ENCODE measurements at places on chromosomes 3 and 15. TPM values are rescaled to one million over a fixed set of nuclear protein-coding genes. Genes with fewer than 3 reads are reported as not detected.
A peak's percentile ranks its signal among the peaks of the same experiment; 100 is the strongest.

ERC2 gene
- 11.3 TPM for total RNA-seq

WDR93 gene
- not detected for total RNA-seq

ANKRD34C gene
- not detected for total RNA-seq

GRCh38 chr3:21542656-21543379 lies 208.2 kb downstream of the ZNF385D start:
- DNase-seq = no peak

DNA sequence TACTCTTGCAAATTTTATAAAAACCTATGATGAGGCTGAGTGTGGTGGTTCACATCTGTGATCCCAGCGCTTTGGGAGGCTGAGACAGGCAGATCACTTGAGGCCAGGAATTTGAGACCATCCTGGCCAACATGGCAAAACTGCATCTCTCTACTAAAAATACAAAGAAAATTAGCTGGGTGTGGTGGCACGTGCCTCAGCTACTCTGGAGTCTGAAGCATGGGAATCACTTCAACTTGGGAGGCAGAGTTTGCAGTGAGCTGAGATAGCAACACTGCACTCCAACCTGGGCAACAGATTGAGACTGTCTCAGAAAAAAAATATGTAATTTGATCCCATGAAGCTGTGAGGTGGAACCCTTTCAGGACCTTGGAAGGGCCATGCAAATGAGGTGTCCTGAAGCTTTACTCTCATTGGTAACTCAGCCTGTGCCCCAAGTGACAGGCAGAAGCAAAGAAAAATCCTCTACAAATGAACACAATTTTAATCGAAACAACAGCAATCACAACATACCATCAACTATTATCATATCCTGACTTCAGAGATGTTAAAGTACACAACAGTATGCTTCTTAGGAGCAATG lies 84.6 kb upstream of the CDV3 start:
- DNase-seq = peak; percentile 34

- DNase-seq = no peak
Measured at GRCh38 chr3:59816312-59816711, 766.5 kb upstream of the CFAP20DC start.

DNA sequence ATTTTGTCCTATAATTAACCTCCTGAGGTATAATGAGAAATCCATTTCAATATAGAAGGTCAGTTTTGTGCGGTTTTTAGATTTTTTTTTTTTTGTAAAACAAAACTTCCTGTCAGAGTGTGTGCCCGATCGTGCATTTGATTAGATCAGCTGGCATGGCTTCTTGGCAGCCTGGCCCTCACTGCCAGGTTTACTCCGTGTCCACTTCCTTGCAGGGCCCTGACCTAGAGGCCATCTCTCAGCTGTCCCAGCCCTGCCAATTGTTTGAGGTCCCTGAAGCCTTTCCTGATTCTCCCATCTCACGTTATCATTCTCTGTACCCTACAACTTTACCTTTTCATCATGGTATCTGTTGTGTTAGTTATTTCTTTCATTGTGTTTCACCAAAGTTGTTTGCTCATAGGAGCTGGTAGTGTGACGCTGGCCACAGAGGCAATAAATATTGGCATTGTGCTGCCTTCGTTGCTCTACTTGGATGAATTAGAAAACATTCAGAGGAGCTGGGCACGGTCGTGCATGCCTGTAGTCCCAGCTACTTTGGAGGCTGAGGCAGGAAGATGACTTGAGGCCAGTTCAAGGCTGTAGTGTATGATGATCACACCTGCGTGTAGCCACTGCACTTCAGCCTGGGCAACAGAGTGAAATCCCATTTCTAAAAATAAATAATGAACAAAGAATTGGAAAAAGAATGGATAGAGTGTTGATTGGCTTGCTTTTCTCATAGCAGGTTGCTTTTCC lies 202.0 kb downstream of the GHSR start:
- DNase-seq = no peak

DNA sequence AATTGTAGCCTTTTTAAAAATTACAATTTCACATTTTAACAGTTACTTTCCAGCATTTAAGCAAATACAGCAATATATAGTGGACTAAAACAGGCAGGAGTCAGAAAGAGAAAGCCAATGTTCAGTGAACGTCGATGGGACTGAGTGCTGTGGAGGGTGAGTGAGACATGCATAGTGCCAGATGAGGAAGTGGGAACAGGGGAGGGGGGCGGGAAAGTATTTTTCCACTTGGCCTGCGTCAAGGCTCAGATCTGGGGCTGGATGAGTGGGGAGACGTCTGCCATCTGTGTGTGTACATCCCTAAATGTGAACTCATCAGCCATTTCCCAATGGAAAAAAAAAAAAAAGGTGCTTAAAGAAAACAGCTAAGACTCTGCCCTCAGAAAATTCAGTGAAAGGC lies 19.2 kb upstream of the RAD18 start:
- DNase-seq = no peak

- no peak for DNase-seq
Measured at GRCh38 chr3:30486368-30486767, 120.0 kb upstream of the TGFBR2 start.

GRCh38 chr3:107753976-107754375 lies 231.2 kb downstream of the BBX start:
- no peak for DNase-seq

DNA sequence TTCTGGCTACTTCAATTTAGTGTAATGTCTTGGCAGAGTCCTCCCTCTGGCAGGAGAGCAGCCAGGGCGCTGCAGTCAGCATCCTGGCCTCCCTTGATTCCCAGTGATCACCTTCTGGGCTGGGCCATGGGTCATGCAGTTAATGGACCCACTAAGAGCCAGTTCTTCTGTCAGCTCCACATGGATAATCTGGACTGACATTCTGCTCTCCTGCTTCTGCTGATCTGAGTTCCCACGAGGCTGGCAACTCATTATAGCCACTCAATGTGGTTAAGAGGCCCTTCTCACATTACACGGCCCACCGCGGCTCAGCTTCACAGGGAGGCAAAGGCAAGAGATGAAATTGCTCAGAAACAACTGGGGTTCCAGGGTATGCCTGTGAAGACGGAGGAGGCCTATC lies 94.0 kb downstream of the WDR76 start:
- DNase-seq = peak; percentile 81

DNA sequence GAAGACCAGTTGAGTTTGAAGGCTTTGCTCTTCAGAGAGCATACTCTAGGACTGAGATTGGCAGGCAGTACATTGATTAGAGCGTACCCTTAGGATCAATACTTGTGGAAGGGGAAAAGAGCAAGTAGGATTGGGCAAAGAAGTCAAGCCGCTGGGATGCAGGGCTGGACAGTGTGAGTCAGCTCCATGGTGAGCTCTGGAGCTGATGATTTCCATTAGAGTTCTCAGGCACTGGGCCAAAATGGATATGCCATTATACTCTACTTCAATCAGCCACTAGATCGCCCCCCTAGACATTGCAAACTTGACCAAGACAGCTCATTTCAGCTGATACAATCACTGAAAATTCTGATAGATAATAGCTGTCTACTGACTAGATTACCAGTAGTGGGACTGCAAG lies 432.7 kb upstream of the ALCAM start:
- no peak for DNase-seq

DNA sequence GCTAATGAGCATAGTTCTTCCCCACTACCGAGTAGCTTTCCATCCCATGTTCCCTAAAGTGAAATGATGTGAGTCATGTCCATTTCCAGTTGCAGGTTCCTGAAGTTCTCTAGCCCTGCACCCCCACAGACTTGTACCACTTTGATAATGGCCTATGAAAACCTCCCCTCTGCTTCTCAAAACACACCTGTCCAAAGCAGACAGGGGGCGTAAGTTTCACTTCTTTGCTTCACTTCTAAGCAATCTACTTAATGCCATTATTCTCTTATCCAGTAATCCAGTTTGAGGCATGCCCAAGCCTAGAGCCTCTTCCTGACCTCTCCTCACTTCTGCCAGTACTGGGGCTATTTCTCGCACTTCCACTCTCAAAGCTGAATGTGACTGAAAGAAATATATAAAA lies 305.1 kb downstream of the IGSF11 start:
- DNase-seq = no peak

GRCh38 chr15:51132384-51133139 lies 37.9 kb upstream of the TNFAIP8L3 start:
- peak; percentile 87 for DNase-seq

- peak; percentile 43 for DNase-seq
Measured at GRCh38 chr3:13546667-13547171, 2.2 kb upstream of the FBLN2 start.

- peak; percentile 97 for DNase-seq
Measured at GRCh38 chr15:74396445-74397238, 29.2 kb upstream of the CYP11A1 start.

DNA sequence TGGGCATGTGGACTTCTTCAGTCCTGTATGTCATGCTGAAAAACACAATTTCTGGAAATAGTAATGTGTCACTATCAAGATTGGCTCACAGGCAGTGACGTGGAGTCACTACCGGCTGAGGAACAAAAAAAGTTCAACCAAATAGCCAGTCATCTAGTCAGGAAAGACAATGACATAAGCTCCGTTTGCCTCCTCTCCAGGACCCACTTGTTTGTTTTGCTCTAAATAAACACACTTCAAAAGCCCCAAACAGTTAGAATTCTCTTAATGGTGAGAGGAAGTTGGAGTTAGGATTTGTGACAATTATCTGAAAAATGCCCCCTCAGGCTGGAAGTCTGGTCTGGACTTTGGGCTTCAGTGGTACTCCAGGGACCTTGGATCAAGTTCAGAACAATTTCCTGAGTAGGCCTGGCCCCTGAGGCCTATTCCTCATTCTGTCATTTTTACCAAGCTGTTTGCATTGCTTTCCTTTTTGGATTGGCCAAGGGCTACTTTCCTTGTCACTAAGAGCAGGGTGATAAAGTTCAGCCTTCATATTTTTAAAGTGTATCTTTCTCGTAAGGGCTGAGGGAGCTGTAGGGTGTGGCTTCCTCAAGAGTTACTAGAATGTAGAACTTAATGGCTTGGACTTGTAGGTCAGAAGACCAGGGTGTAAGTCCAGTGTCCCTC lies 98.9 kb downstream of the EOMES start:
- no peak for DNase-seq

DNA sequence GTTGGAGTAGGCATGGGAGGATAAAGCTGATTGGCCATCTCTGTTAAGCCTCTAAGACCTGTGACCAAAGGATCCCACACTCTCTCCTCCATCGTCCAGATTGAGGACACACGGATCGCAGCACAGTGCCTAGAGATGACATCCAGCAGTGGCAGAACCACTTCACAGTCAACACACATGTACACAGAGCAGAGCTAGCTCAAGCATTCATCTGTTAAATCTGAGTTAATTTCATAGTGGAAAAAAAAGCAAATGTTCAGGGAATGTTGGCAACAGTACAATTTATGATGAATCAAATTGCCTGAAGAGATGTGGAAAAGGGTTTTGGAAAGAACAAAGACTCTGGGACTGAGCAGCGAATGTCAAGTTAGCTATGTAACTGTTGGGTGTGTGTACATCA lies 108.1 kb upstream of the PLAAT1 start:
- DNase-seq = peak; percentile 27

DNA sequence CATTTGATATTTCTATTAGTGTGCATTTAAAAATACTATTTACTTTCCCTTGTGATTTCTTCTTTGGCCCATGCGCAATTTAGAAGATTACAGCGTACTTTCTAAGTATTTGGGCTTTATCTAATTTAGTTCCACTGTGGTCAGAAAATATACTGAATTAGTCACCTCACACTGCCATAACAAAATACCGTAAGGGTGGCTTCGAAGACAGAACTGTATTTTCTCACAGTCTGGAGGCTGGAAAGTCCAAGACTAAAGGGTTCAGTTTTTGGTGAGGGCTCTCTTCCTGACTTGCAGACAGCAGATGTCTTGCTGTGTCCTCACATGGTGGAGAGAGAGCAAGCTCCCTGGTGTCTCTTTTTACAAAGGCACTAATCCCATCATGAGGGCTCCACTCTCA lies 286.2 kb downstream of the ADAMTSL3 start:
- no peak for DNase-seq

DNA sequence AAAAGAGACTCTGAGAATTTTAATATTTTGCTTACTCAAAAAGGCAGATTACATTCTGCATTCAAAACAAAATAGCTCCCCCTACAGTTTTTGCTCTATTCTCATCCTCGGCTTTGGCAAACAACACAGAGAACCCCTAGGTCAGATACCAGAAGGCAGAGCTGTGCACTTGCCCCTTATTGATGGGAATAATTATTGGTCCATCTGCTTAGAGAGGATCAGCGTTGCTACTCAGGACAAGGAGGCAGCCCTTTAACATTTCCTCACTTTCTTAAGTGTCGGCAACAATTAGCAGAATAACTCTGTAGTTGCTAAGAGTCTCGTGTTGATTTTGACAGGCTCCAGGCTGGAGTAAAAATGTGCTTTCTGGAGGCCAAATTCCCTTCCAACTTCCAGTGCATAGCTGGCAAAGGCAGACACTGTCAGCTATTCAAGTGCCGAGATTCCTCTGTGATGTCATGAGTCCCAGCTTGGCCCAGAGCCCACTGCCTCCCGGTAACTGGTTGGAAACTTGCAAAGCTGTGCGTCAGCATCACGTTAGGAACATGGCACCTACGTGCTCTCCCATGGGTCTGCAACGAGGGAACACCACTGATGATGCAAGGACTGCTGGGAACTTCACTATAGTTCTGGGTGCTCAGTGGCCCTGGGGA lies 482.7 kb upstream of the ADAMTS9 start:
- DNase-seq = peak; percentile 27

All from Daoy (cell line).